Mesothelial cell of epicardium (in vitro differentiated cells): ENCODE measurements at places on chromosomes 4 and X. TPM values are rescaled to one million over a fixed set of nuclear protein-coding genes. Genes with fewer than 3 reads are reported as not detected.
A peak's percentile ranks its signal among the peaks of the same experiment; 100 is the strongest.

- H3K27me3 ChIP-seq, result no peaks in the 10 kb centered on the region
- H3K36me3 ChIP-seq, result peaks cover 33% of the 10 kb centered on the region
- no peak for DNase-seq
- no peaks in the 10 kb centered on the region for H3K4me1 ChIP-seq
- H3K27ac ChIP-seq, result no peak overlapping the region
These were observed 42.5 kb upstream of the CPLX1 start for GRCh38 chr4:868421-868820.

GRCh38 chr4:123301923-123302322, 94.7 kb upstream of the SPRY1 start:
- H3K4me1 ChIP-seq, result peaks cover 14% of the 10 kb centered on the region
- H3K27me3 ChIP-seq, result no peaks in the 10 kb centered on the region
- no peak overlapping the region for H3K27ac ChIP-seq
- no peak for DNase-seq
- no peaks in the 10 kb centered on the region for H3K36me3 ChIP-seq
- no peak overlapping the region for H3K4me3 ChIP-seq

GRCh38 chr4:55122235-55122634, 3.2 kb downstream of the KDR start:
- H3K27me3 ChIP-seq, result peaks cover 51% of the 10 kb centered on the region
- peaks cover 42% of the 10 kb centered on the region for H3K4me1 ChIP-seq
- H3K27ac ChIP-seq, result no peak overlapping the region
- peak overlapping the region; percentile 8 for H3K4me3 ChIP-seq
- peaks cover 2% of the 10 kb centered on the region for H3K36me3 ChIP-seq

DNA sequence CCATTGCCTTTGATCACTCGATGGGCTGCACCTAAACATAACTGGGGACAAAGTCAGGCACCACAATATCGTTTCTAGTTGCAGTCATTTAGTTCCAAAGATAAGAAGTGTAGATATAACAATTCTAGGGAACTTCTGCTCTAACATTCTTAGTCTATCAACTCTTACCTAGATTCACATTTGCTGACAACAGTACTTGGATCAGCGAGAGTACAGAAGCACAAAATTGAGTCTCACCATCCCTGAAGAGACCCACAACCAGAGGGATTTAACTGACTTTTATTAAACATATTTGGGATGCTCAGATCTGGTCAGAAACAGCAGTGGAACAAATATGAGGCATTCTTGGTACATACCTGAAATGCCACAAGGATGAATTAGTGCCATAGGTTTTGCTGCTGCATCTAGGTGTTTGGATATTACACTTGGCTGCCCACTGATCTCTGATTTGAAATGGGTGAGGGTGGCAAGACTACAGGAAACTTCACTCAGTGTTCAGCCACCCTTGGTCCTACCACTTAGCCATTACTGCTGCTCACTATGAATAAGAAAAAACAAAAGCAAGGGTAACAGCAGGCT, 28.9 kb upstream of the HUWE1 start:
- no peak overlapping the region for H3K27ac ChIP-seq
- no peak overlapping the region for H3K4me3 ChIP-seq

RENBP gene
- 7.2 to 8.5 TPM (median 7.2 TPM) in 3 replicates for total RNA-seq

NEUROG2 gene
- not detected in 3 replicates for total RNA-seq
